ENCODE measurements at places on chromosomes 5 and 9.

DNA sequence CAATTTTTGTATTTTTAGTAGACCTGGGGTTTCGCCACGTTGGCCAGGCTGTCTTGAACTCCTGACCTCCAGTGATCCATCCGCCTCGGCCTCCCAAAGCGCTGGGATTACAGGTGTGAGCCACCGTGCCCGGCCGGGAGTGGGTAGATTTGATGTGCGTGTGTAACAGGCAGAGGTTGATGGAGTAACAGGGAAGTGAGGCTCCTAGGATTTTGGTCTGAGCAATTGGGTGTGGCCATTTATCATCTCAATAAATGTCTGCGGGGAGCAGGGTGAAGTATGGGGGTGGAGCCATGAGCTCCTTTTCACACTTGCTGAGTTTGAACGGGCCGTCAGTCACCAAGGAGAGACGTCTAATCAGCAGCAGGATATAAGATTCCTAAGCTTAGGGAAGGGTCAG lies 1.2 kb upstream of the REXO4 start:
- no peak for DNase-seq

GRCh38 chr5:157857816-157858526 lies 974 bp downstream of the CLINT1 start:
- no peak for DNase-seq

- DNase-seq: no peak
Observed at GRCh38 chr5:127851964-127852363, 148.8 kb downstream of the CCDC192 start.

- DNase-seq: no peak
Observed at GRCh38 chr5:115949096-115949495, 13.2 kb upstream of the LVRN start.

GRCh38 chr5:94057655-94058054 lies 316.3 kb upstream of the POU5F2 start:
- no peak for DNase-seq

GRCh38 chr5:10145923-10146401 lies 103.7 kb downstream of the ATPSCKMT start:
- DNase-seq: no peak

- no peak for DNase-seq
Observed at GRCh38 chr9:83992407-83992806, 11.8 kb downstream of the RMI1 start.

DNA sequence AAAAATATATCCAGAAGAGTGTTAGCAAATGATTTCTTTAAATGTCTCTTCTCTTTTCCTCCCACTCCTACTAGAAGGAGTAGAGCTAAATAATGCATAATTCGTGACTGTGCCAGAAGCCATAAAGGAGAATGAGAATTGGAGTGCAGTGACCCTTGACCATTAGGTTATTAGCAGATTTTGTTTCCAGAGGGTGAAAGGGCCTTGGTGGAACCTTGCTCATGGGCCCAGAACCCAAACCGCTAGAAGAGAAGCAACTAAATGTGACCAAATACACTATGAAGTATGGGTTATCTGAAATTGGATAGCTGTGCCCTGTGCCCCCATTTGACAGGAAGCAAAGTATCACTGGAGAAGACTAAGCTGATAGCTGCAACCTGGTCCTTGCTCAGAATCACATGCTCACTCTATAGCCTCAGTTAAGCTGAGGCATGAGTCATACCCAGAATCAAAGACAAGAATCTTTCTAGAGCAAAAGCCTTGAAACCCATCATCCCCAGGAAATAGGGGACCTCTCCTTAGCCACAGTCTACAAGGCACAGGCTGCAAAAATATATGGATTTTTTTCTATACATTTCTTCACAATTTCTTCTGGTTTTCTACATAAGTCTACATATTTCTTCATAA lies 36.3 kb downstream of the CAPSL start:
- DNase-seq: no peak

DNA sequence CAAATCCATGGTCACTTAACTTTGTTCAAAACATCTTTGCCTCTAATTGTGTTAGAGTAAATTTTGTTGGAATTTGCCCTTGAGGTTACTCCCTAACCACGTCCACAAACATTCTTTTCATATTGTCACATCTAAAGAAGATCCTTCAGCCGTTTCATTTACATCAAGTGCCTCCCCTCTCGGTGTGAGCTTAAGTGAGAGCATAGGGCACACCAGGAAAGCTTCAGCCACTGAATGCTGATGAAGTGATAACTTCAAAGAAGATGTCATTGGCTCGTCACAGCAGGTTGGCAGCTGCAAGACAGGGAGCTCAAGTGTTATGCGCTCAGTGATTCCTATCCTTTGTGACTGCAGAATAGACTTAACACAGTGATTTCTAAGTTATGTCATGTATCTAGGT lies 49.6 kb upstream of the ADAMTS19 start:
- no peak for DNase-seq

DNA sequence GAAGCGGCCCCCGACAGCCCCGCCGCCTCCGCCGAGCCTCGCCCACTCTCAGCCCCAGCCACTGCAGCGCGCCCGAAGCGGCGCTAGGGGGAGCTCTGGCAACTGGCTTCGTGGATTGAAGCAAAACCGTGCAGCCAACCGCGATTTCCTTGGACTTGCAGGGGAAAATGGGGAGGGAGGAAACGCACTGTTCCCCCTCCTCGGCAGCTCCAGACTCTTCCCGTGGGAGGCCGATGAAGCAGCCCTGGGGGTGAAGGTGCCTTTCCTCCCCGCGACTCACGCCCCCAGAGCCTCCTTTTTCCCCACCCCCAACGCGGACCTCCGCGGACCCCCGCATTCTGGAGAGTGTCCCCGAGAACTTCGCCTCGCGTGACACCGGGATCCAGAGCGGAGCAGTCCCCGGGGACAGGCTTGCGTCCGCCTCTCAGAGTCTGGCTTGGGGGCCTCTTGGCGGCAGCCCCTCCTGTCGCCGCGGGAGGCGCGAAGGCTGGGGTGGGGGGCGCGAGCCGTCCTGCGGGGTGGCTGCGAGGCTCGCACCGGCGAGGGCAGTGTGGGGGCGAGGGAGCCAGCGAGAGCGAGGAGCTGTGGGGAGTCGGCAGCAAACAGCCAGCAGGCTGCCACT lies 3.8 kb downstream of the IER5L start:
- peak; percentile 69 for DNase-seq

DNA sequence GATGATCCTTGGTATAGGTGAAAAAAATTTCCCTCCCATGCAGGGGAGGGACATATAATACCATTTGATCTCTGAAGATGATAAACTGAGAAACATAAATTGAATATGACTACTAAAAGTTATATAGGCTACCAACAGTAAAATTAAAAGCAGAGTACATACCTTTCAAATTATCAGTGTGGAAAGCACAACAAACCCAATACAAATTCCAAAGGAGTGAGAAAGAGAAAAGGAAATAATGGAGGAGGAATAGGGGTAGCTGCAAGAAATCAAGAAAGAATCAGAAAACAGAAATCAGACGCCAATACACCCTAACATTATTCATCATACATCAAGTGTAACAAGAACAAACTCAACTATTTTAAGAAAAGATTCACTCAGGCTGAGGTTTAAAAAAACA lies 17.7 kb downstream of the GNAQ start:
- no peak for DNase-seq

GRCh38 chr9:75814667-75815066 lies 75.8 kb upstream of the PCSK5 start:
- no peak for DNase-seq

DNA sequence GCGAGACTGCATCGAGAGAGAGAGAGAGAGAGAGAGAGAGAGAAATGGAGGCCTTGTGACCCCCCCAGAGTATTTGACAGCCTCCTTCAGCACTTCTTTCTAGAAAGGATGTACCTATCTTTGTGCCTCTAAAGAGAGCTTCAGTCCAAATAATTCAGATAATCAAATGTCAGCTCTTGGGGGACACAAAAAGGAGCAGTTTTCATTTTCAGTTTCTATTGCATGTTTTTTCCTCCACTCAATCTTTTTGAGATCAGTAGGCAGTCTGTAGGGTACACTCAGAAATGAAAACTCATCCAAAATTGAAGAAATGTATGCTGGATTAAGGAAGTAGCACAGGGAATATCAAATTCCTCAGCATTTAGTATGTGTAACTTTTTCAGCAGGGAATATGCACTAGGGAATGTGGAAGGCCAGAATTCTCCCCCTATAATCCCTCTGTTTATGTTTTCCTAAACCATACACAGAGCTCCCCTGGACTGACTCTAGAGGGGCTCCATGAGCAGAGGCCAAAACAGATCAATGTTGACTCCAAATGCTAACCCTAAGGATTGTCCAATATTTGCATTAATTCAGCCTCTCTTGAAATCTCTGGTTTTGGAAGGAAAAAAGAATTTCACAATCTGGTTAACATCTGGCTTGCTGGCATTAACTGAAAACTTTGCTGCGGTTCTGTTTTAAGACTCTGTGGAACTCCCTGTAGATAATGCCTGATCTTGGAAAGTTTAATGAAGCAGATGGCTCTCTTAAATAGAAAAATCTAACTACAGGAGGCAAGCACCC lies 250.1 kb downstream of the CEMIP2 start:
- DNase-seq: no peak

DNA sequence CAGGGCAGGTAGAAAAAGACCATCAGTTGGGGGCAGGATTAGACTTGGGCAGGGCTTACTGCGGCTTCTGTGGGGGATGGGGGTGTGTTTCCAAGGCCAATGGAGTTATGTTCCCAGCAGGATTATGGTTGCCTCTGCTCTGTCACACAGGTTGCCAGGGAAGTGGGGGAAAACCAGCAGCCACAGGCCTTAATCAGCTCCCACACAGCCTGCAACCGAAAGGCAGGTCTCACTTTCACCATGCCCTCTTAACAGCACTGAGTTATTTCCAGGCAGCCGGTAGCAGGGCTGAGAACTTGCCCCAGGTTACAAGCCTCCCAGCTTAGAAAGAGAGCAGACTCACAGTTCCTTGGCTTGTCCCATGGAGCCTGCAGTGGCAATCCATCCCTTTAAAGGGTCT lies 205.5 kb downstream of the FGF10 start:
- DNase-seq: no peak

- no peak for DNase-seq
Observed at GRCh38 chr5:81789033-81789432, 38.1 kb upstream of the SSBP2 start.

DNA sequence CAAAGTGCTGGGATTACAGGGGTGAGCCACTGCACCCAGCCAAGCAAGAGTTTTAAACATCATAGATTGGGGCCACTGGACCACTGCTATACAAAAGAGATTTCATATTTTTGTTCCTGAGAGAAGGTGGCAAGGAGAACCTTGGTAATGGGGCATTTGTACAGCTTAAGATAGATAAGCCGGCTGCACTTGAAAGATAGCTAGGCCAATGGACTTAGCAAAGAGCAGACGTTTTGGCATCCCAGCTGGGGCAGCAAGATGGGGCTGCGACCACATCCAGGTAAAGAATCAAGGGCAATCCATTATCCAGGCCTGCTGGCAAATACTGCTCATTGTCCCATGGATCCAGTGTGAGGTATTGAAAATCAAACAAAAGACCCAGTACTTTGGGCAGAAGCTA lies 3.9 kb upstream of the ISCA1 start:
- DNase-seq: no peak

- DNase-seq: no peak
Observed at GRCh38 chr9:39588500-39589137, 233.2 kb downstream of the SPATA31A1 start.

GRCh38 chr5:116574367-116575325 lies at the start of gene SEMA6A:
TSS of gene SEMA6A (minus strand) at chr5:116574823. CDS start at chr5:116504944, 69,879 bp downstream.
- DNase-seq: peak; percentile 17

GRCh38 chr5:64977779-64978178 lies 209.0 kb downstream of the CWC27 start:
- DNase-seq: no peak

DNA sequence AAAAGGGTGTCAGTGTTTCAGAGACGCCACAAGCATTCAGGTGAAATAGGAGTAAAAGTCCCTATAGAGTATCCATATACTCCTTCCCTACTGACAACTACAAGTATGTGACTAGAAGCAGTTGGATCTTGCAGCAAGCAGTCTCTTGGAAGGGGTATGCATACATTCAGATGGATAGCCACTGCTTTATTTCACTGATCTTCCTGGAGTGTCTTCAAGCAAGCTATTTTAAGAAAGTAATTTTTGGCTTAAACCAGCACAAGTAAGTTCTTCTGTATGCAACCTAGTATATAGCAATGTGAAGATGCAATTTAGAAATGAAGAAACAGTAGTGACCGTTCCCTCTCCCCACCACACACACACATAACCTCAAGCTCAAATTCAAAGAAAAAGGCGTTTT lies 446.8 kb upstream of the CDH18 start:
- DNase-seq: no peak

DNA sequence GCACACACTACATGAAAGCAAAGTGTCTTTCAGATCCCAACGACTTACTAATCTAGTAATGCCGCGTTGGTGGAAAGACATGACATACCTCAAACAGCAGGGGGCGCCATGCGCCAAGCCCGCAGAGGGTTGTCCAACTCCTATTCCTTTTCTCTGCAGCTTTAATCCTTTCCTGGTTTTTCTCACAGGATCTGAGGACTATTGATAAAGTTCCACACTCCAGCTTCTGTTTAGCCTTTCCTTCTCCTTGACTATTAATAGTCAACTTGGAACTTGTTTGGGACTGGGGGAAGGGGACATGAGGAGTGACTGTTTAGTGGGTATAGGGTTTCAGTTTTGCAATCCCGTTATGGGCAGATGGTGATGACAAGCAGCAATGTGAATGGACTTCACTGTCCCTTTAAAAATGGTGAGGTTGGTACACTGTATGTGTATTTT lies 62.9 kb downstream of the OTULIN start:
- DNase-seq: peak; percentile 52

DNA sequence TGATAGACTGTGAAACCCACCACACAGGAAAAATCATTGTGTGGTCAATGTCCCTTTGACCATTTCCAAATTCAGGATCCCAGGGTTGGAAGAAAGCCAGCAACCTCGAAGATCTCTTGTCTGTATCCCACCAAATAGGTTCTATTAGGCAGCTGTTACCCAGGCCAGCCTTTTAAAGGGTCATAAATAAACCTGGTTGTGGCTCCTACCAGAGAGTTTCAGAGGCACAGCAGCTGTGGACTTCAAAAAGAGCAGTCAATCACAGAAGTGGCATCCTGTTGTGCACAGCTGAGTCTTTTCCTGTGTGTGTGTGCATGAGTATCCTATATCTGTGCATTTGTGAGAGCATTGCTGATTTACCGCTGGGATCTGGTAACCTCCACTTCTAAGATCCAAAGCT lies 23.7 kb upstream of the OR2S2 start:
- DNase-seq: no peak

DNA sequence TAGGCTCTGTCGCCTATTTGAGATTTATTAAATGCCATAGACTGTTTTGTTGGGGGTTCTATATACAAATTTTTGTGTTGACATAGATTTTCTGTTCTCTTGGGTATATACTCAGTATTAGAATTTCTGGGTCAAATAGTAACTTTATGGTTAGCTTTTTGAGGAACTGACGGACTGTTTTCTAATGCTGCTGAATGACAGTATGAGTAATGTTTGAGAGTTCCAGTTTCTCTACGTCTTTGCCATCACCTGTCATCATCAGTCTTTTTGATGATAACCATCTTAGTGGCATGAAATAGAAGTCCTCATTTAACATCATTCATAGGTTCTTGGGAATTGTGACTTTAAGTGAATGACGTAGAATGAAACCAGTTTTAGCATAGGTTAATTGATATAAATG lies 60.1 kb downstream of the CCDC171 start:
- no peak for DNase-seq

All from stimulated activated CD8-positive, alpha-beta memory T cell treated with anti-CD3 and anti-CD28 coated beads, Interleukin-15, amount 100 ng/mL, for 24 hours (primary cell).